ENCODE measurements at places on chromosomes 3 and 15.

- DNase-seq = no peak
Observed at GRCh38 chr3:36843065-36844051, 79.0 kb upstream of the DCLK3 start.

GRCh38 chr15:95416576-95416975 is 913.9 kb upstream of the NR2F2 start:
- no peak for DNase-seq

DNA sequence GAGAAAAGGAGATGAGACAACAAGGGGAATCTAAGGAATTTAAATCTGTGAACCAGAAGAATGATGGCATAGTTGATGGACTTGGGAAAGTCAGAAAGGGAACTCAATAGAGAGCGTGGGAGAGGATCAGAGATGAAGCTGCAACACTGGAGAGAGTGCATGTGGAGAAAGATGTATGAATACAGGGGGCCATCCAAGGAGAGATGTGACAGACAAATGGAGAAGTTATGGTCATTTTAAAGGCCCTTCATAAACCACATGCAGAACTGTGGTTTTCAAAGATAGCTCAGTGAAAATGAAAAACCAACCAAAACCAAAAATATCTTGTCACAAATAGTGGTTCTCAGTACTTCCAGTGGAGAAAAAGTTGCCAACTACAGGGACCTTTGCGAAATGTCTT is 265.2 kb downstream of the SUCLG2 start:
- no peak for DNase-seq

DNA sequence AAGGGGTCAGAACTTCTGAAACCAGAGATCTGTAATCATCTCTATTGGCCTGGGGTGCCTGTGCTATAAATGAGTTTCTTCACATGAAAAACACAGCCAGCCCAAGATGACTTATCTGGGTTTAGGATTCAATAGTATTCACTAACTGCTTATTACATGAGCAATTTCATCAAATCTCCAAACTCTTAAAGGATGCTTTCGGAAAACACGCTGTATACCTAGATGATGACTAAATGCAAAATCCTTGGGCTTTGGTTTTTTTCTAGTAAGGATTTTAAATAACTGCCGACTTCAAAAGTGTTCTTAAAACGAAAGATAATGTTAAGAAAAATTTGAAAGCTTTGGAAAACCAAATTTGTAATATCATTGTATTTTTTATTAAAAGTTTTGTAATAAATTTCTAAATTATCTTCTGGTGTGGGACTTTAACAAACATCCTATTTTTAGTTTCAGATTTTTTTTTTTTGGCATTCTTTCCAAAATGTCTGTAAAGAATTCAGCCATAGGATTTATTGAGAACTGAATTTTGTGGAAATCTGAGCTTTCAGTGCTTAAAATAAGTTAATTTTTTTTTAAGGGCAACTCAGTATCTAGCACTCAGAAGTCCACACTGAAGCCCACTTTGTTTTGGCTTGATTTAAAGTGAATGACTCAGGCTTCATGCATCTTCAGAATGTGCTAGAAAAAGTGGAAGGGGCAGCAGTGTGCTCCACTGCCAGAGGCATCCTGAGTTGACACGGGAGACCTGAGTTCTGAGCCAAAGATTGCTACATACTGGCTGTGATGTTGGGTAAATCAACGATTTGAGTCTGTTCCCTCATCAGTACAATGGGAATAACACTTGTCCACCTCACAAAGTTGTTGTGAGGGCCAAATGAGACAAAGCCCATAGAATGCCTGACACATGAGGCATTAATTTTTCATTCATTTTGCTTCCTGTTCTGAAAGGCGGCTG is 18.7 kb downstream of the TMEM43 start:
- peak; percentile 88 for DNase-seq

GRCh38 chr3:31957106-31957505 is 24.0 kb downstream of the OSBPL10 start:
- DNase-seq = no peak

- no peak for DNase-seq
Observed at GRCh38 chr3:115187149-115187757, 40.2 kb upstream of the ZBTB20 start.

GRCh38 chr3:177553579-177553978 is 356.3 kb upstream of the TBL1XR1 start:
- DNase-seq = no peak

GRCh38 chr3:181564222-181564621 is 147.5 kb upstream of the SOX2 start:
- no peak for DNase-seq

DNA sequence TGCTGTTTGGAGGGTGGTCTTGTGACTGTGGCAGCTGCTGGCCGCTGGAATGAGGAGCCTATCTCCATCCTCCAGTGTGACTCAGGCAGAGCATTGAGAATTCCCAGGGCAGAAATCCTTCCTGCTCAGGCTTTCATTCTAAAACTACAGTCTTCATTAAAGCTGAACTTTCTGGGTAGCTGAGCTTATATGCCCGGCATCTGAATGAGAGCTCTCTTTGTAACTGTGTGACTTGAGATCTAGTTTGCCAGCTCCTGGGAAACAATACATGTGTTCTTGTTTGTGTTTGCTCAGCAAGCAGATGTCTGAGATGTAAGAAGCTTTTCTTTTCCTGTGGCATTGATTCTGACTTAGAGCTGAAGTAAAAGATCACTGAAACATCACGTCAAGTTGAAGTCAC is 22.4 kb downstream of the RLBP1 start:
- no peak for DNase-seq

DNA sequence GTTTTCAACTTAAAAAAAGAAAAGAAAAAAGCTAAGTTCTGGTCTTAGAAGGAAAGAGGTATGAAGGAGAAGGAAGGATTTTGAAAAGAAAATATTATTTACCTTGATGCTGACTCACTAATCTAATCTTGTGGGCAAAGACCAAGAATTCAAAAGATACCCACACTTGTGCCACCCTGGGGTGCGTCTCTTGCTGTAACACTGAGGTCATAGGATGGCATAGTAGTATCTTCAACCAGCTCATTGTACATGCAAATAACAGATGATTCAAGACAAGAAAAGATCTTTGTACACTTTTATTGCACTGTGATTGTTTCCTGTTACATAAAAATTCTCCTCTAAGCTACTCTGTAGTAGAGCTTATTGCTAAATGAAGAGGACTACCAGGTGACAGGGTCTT is 17.3 kb downstream of the PLS1 start:
- no peak for DNase-seq

DNA sequence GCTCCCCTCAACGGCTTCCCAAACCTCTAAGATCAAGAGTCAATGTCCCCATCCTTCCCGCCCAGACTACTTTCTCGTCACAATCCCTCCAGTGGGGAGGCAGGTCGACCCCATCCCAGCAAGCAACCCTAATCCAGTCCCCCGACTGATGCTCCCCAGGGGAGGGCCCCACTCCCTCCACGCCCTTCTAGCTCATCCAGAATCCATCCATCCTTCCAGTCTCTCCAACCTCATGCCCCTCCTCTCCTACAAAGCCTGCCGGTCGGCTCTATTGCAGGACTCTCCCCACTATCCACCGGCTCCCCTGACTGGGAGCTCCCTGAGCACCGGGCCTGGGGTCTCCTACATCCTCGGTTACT is 1.3 kb downstream of the ADAMTS7 start:
- no peak for DNase-seq

GRCh38 chr3:184633237-184633579 is 71.6 kb downstream of the EPHB3 start:
- no peak for DNase-seq

GRCh38 chr3:138812806-138813205 is 21.9 kb downstream of the PIK3CB start:
- no peak for DNase-seq

DNA sequence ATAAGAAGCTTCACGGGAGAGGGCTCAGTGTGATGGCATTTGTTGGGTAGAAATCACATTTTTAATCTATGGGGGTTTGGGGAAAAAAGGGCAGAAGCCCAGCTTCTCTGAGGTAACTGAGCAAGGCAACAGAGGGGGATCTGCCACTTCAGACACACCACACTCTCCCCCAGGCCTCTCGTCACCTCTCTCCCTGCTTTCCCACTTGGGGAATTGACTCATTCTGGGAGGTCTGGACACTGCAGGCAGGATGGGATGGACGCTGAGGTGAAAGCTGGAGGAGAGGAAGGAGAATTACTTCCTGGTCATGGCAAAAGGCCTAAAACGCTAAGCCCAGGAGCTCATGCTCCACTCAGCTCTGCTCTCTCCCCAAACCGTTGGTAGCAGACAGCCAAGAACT is 33.2 kb downstream of the MYO5C start:
- no peak for DNase-seq

Data from vagina (tissue), 2 donors.